ENCODE measurements at places on chromosomes 6 and 20.

DNA sequence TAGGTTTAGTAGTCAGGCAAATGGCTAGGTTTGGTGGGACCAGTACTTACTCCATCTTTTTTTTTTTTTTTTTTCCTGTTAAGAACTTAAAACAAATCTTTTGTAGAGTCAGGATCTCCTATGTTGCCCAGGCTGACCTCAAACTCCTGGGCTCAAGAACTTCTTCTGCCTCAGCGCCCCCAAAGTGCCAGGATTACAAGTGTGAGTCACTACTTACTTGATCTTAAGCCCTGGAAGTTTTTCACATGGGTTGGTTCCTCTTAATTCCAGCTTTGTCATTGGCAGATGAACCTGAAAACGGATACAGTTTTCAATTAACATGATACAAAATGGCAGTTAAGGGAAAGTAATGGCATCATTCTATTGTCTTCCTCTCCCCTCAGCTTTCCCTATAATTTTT, 179.4 kb upstream of the JAG1 start:
- no peak for DNase-seq

GRCh38 chr6:166419717-166420116, 37.0 kb upstream of the MPC1 start:
- no peak for DNase-seq

DNA sequence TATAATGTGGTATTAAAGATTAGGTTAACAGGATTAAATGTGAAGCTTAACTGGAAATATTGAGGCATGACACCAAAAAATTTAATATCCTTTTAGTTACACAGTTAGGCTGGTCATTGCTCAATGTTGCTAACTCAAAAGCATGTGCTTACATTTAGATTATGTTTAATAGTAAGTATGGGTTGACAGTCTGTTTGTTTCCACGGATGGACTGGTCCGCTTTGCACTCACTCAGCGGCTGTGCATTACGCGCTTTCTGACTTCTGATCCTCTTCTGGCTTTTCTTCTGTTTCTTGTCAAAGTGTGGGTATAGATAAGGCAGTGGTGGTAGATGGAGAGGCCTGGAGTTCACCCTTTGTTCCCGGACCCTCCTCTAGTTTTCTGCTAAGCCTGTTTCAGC, 174.9 kb downstream of the RIMS1 start:
- no peak for DNase-seq

- peak; percentile 27 for DNase-seq
Measured at GRCh38 chr20:47854687-47855212, 69.5 kb upstream of the SULF2 start.

DNA sequence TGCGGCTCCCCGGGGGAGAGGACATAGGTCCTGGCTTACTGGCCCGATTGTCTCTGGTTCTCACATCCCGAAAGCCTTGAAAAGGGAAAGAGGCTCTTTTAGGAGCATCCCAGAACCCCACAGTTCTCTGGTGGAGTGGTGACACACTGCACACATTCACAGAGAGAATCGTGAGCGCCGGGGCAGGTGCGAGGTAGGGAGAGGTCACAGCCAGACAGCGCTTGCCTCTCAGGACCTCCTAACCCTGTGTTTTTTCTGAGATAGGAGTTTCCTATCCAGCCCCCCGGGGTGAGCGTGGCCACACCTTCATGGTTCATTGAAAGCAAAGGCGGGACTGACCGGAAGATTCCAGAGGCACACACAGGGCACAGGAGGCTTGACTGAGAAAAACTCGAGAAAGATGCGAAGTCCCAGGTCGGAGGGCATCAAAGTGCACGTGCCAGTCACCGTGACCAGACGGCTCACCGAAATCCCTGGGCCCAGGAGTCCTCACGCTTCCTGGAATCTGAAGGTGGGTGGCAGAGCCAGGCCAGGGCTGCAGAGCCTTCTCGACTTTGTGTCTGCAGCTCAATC, 46.5 kb upstream of the FRMD1 start:
- no peak for DNase-seq

DNA sequence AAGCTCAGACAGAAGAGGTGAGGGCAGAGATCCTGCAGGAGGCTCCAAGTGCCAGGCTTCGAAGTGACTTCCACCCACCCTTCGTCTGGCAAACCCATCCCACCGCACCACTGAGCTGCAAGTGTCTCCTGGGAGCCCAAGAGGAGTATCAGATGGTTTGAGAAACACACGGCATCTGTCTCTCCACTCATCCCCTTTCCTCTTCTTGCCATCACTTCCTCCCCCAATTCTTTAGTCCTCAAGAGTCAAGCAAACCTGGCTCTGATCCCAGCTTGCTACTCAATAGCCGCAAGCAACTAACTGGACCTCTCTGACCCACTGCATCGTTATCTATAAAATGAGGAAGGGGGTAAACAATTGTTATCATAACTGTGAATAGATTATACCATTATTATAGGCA, 142.1 kb downstream of the BMP7 start:
- no peak for DNase-seq

- DNase-seq = no peak
Measured at GRCh38 chr20:57546956-57547649, 13.8 kb upstream of the PCK1 start.

GRCh38 chr6:82131441-82131840, 116.1 kb downstream of the IBTK start:
- no peak for DNase-seq

GRCh38 chr6:51927450-51927849, 160.0 kb downstream of the PKHD1 start:
- DNase-seq = no peak

- DNase-seq = no peak
Measured at GRCh38 chr20:32558526-32558925, 26.6 kb downstream of the NOL4L start.

DNA sequence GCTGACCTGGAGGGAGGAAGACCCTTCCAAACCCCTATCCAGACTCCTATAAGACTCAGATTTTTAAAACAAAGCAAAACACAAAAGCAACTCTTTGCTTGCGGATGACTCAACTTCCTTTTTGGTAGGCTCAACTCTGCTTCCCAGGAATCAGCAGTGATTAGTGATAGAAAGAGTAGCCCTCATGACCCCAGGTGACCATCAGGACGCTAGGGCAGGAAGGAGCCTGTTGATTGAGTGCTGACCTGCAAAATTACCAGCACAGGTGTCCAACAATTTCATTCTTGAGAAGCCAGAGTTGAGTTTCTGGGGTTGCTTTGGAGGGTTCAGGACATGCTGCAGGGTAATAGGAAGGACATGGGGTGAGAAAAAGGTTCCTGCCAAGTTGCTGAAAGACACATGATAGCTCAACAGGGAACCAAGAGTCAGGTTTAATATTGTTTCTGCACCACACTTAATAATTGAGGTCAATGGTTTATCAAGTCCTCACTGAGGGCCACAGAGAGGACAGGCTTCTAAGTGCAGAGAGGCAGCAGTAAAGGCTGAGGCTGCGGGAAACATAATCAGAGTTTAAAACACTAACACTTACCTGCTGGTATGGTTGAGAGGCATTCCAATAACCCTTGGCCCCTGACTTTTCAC, 67.4 kb upstream of the BMP2 start:
- no peak for DNase-seq

DNA sequence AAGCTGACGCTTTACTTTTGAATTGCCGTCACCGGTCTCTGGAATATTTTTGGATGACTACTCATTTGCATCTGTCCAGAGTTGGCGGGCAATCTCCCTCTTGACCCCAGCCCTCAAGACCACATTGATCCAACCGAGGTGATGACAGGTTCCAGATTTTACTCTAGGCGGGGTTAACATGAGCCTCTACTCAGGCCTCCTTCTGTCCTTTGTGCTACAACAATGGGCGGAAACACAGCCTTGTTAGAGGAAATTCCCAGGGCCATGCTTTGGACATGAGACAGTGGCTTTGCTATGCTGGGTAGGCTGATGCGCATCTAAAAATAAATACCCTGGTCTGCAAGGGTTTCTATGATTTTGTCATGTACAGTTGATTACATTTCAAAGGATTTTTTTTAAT, 27.0 kb upstream of the ADGRF5 start:
- DNase-seq = no peak

GRCh38 chr6:24927985-24928745, 7.6 kb downstream of the RIPOR2 start:
- DNase-seq = no peak

- no peak for DNase-seq
Measured at GRCh38 chr6:56187686-56188085, 59.7 kb downstream of the COL21A1 start.

GRCh38 chr6:49052901-49053300, 410.2 kb downstream of the MMUT start:
- no peak for DNase-seq

GRCh38 chr6:151096255-151096612, 143.5 kb upstream of the AKAP12 start:
- DNase-seq = no peak

DNA sequence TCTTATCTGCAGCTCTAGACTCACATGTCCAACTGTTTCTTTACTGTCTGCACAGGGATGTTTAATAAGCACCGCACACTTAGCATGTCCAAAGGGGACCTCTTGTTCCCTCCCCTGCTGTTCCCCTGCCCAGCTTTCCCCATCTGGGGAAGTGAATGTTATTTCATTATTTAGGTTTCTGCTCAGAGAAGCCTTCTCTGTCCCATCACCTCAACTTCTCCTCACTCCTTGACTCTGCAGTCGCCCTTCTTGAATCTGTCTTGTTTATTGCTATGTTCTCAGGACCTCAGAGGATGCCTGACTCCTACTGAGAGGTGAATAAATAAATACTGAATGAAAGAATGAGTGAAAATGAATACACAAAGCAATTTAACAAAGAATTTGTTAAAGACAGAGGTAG, 121.0 kb downstream of the SASH1 start:
- DNase-seq = no peak

GRCh38 chr20:61614706-61615100, 362.6 kb downstream of the CDH4 start:
- no peak for DNase-seq

- DNase-seq = peak; percentile 20
Measured at GRCh38 chr6:90385759-90386313, 89.2 kb upstream of the BACH2 start.

GRCh38 chr6:40556023-40556422, 31.1 kb downstream of the LRFN2 start:
- no peak for DNase-seq

DNA sequence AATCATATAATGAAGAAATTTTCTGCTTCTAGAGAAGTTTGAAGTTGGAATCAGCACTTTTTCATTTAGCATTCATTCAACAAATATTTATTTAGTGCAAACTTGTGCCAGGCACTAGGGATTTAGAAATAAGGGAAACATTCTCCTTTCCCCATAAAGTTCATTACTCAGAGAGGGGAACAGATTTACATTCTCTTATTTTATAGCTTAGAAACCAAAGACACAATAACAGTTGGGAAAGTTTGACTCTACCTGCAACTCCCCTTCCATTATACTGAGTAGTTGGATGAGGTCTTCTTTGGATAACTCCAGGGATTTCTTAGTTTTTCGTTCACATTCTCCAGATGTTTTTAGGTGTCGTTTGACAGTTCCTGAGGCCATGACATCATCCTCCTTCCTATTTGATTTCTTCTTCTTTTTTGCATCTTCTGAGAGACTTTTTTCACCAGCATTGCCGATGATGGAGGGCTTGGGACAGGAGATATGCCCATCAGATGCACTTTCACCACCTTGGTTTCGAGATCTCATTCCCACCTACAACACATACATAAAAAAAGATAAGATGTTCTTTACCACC, 79.1 kb downstream of the FILIP1 start:
- no peak for DNase-seq

DNA sequence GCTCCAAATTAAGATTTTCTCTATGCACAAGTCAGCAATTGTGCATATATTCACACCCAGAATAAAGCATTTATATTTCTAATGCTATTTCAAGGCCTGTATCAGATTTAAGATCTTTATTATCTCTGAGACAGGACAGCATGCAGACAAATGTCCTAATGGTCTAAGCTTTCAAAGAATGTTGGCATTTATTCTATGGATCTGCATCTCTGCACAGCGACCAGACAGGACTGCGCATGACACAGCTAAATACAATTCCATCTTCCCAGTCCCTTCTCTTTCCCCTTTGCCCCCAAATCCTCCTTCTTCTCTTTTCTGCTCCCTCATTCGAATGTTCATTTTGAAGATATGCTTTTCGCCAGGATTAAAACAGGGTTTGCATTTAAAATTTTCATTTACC, 478.5 kb downstream of the PKHD1 start:
- no peak for DNase-seq

- DNase-seq = no peak
Measured at GRCh38 chr6:82693094-82693493, 329.5 kb downstream of the TPBG start.

DNA sequence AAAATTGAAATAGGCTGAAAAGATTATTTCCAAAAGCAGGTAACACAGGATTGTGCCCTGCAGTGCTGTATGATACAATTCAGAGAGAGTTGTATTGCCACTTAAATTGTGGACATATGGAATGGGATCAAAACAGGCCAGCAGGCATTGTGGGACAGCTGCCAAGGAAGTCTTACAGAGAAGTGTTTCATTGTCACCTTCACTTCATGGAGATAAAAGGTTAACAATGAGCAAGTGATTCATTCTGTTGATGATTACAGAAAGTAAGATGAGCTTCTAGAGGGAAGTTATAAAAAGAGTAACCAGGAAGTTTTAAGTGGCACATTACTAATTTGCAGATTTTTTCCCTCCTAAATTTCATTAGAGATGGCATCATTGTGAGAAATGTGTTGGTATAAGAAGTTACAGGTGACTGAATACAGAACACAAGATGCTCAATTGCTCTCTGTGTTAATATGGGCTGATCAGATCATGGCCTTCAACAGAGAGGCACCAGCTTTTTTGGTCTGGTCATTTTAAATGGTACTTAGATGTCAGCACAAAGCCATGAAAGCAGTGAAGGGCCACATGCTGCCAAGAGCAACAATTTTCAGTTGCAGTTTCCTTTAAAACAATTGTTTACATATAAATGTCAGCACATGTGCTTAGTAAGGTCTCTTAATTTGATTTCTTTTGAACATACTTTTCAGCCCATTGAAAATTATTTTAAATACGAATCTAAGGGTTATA, 402.5 kb upstream of the FKBP1C start:
- DNase-seq = no peak

DNA sequence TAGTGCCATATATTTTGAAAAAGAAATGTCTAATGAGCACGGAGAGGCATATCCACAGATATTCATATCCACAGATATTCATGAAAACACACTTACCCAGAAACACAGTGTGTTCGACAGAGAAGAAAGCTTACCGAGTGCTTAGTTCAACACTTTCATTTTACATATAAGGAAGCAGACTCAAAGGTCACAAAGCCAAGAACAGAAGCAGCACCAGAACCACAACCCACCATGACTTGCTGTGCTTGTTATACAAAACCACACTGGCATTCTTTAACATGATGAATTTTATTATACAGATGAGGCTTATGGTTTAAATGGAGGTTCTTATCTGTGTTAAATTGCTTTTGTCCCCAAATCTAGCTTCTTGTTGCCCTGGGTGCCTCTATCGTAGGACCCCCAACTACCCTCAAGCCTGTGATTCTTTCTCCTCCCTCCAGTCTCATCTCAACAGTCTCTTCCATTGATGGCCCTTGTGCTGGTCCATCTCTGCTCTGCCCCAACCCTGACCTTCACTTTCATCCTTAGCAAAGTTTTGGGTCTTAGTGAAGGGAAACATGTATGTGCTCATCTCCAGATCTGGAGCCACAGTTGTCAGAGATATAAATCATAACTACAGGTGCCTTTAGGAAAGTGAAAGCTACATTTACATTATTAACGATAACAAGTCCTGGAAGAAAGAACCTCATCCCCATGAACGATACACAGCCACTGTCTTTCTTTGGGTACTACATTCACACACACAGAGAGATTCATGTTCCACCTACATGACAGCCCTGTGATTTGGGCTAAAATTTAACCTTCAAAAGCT, 40.0 kb downstream of the SF3B5 start:
- DNase-seq = peak; percentile 58

GRCh38 chr6:127015858-127016257, 102.6 kb upstream of the RSPO3 start:
- DNase-seq = no peak
